ENCODE measurements at places on chromosomes 5 and 9.

- no peak for ATAC-seq
These were observed 25.1 kb upstream of the NOTCH1 start for GRCh38 chr9:136570916-136571315.

- ATAC-seq, result peak; percentile 96
These were observed at the start of gene PRUNE2 for GRCh38 chr9:76905791-76906646. Gene PRUNE2 (minus strand): TSS chr9:76906114. CDS start chr9:76905963, 151 bp downstream.

DNA sequence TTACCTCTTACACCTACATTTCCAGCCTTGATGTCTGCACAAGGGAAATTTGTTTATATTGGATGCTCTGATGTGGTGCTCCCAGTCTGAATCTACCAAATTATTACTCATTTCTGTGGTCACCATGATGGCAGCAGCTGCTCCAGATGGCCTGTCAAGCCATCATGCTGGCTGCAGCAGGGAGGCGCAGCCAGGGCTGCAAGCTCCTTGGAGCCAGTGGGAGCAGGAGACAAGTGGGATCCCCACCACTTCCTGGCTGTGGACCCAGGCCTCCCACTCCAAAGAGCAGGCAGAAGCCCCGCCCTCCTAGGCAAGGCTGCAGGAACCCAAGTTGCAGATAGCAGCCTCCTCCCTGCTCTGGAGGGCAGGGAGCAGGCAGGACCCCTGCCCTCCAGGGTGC, 241.1 kb upstream of the ATP10B start:
- no peak for ATAC-seq

DNA sequence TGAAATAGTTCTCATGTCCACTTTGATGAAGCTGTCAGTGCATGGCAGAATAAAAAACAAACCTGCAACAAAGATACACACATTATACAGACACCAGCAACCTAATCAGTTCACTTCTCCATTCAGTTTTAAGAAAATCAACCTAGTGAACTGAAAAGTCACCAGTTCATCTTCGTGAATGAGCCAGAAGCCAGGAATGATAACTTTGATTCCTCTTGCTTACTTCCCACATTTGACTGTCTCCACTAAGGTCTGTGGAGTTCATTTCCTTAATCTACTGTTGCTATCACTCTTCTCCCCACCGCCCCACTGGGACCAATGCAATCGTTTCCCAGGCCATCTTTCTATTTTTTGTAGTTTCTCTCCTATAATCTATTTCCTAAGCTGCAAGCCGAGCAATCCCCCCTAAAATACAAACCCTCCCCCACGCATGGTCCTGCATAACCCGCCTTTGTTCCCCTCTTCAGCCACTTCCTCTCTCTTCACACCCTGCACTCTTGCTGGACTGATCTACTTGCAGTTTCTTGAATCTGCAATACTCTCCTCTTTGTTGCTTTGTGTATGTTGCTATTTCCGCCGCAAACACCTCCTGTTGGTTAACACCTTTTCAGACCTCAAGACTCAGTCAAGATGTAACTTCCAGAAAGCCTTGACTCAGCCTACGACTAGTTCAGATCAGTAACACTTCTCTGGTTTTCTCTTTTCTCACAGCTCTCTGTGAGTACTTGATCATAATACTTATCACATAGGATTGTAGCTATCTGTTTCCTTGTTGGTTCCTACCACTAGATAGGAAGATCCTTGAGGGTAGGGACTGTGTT, 16.6 kb downstream of the STOM start:
- ATAC-seq, result no peak

GRCh38 chr9:33780276-33780675, 15.1 kb upstream of the PRSS3 start:
- no peak for ATAC-seq

GRCh38 chr9:18768951-18769622, 263.9 kb downstream of the SAXO1 start:
- no peak for ATAC-seq

DNA sequence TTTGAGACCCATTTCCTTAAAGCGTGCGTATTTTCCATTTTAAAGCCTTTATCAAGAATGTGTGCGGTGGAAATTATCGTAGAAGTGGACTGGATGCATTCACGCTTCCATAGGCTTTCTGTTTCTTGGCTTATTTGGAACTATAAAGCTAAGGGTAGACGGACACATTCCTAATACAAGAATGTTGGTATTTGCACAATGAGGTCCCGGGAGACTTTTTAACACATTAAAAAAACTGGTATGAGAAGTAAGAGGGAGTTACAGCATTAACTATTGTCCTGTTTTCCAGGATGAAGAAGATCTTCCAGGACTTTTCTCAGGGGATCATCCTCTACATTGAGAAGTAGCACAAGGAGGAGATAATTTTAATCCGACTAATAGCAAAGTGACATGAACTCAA, 653.0 kb downstream of the MTRR start:
- no peak for ATAC-seq

Data from gastroesophageal sphincter (tissue), 4 donors.